ENCODE measurements at places on chromosomes 7 and 10.
A peak's percentile ranks its signal among the peaks of the same experiment; 100 is the strongest.

- no peak for DNase-seq
These were observed 420.4 kb downstream of the HTR7 start for GRCh38 chr10:90437452-90437851.

- no peak for DNase-seq
These were observed 367.6 kb downstream of the HGF start for GRCh38 chr7:81402227-81402626.

GRCh38 chr10:126209451-126209850, 178.8 kb downstream of the ADAM12 start:
- no peak for DNase-seq

DNA sequence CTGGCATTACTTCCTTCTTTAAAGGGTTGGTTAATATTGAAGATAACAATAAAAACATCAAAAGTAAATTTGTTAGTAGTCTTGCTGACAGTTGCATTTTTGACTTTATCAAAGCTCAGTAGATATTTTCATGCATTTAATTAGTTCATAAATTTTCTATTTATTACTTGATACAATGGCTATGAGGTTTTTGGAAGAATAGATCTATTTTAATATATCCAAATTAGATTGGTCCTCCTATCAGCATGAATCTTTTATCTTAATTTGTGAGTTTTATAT, 16.4 kb downstream of the COL1A2 start:
- DNase-seq: no peak

DNA sequence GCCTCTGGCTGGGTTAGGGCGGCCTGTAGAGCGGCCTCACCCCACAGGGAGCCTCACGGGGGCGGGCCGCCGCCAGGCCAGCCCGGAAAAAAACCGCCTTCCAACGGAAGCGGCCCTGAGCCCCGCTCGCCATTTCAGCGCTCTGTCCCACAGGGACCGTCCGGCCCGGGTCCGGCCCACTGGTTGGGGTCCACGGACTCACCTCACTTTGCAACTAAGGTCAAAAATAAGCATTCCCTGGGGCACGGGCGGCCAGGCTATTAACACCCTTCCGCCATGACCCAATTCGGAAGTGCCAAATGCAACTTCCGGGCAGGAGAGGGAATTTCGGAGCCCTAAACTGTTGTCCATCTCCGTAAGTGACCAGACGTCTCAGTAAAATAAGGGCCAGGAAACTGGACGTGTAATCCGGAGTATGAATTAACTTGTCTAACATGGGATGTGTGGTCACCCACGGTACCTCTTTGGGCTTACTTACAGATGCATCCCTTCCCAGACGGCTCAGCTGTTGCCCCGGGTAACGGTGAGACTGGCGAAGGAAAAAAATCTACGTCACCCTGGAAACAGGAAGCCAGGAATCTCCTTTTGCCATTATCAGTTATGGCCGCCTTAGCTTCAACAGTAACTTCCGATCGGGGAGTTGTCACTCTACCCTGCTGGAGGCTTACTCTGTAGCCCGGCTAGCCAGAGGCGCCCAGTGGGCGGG, at the start of gene BBIP1:
TSS of gene BBIP1 (minus strand) at position 538 of the 706 bp plus-strand sequence. CDS start 1,023 bp downstream, outside the sequence.
- peak; percentile 90 for DNase-seq

- peak; percentile 56 for DNase-seq
These were observed 118.7 kb downstream of the RALA start for GRCh38 chr7:39741942-39742623.

- DNase-seq: no peak
These were observed 52.9 kb downstream of the ATOH7 start for GRCh38 chr10:68179016-68179415.

DNA sequence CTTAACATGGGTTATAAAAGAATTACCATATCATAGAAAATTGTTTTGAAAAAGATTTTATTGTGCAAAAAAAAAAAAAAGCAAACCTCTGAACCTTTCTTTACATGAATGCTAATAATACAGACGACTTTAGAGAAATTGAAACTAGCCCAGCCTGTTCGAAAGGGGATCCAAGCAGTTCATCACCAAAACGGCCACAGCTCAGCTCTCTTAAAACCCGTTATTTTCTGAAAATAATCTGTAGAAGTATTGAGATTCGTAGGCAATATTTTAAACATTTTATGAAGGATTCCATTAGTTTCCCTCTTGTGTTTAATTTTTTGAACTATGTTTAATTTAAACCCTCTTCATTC, 9.9 kb upstream of the GSAP start:
- no peak for DNase-seq

Data from DMS79 treated with DMSO at 0.1 percent for 48 hours (cell line).